ENCODE measurements at places on chromosomes 12 and 14.
A peak's percentile ranks its signal among the peaks of the same experiment; 100 is the strongest.

DNA sequence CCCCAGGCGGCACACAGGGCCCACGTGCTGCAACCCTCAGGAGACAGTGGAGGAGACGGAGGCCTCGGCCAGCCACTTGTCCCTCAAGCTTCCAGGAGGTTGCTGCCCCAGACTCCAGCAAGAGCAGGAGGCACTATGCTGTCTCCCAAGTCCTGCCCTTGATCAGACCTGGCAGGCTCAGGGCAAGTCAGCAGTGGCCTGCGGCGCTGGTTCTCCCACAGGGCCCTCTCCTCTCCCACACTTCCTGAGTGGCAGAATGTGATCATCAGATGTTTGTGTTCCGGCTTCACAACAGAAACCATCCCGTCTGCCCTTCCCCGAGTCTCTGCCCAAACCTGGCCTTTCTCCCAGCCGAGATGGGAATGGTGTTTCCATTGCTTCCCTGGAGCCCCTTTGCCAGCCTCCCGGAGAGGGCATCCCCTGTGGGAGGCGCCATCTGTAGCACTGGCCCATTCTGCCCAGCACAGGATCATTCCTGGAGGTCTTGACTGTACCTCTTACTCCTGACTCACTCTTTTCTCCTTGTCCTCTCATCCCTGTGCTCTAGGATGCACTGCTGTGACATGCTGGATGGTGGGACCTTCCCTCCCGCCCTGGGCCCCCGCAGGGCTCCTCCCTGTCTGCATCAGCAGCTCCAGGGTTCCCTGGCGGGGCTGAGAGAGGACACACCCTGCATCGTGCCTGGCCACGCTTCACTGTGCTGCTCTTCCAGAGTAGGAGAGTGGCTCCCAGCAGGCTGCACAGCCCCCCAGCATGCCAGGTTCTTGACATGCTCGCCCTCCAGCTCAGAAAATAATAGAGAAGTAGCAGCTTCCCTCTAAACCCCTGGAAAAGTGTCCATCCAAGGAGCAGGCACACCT lies 114.7 kb upstream of the FKBP4 start:
- no peak for DNase-seq

DNA sequence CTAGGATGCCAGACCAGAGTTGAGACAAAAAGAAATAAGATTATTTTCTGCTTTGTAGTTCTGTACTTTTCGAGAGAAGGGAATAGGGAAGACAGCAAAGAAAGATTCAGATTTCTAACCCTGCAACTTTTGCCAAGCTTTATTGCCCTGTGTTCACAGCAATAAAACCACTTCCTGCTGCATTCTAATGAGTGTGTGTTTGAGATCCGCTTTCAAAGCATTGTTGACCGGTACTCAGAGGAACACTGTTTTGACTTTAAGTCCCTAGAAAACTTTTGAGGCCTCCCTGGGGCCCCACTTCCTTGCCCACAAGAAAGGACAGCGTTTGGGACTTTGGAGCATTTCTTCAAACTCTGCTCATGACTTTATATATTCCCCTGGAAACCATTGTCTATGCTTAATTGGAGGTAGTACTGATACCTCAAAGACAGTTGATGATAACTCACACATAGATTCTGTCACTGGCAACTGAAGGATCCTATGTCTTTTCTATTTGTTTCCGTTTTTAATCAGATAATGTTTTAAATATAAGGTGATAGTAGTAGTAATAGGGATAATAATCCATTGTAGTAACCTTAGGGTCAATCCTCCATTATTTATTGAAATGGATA lies 1.3 kb downstream of the RNASE6 start:
- peak; percentile 26 for DNase-seq

- no peak for DNase-seq
These were observed 9.1 kb downstream of the RILPL1 start for GRCh38 chr12:123524378-123524777.

DNA sequence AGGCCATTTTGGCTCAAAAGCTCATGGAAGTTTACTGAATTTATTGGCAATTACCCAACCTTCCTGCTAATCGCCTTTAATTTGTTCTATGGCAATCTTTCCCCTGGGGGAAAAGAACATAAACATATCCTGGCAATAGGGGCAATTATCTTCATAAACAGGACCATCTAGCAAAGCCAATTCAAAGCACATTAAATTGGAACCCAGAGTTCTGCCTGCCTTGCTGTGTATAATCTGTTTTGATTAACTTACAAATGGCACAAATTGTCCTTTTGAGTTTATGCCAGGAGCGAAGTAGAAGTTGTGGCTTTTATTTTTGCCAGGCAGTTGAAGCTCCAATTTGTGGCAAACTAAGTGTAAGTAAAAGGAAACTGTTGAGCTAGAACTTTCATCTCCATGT lies 68.6 kb downstream of the C12orf50 start:
- no peak for DNase-seq

DNA sequence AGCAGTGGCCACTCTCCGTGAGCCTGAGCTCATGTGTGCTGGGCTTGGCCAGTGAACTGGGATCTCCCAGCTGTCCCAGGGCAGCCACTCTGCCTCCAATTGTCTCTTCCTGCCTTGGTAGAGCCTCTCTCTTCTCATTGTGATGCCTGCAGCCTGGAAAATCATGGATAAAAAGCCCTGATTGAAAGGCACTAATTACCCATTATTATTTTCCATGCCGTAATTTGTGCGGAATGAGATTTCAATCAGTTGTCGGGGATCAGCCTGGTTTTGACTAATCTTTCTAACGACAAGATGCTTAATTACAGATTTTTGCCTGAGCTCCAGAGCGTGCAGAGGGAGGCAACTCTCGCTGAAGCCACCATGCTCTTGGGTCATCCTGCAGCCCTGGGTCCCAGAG lies 52.7 kb downstream of the ESRRB start:
- no peak for DNase-seq

DNA sequence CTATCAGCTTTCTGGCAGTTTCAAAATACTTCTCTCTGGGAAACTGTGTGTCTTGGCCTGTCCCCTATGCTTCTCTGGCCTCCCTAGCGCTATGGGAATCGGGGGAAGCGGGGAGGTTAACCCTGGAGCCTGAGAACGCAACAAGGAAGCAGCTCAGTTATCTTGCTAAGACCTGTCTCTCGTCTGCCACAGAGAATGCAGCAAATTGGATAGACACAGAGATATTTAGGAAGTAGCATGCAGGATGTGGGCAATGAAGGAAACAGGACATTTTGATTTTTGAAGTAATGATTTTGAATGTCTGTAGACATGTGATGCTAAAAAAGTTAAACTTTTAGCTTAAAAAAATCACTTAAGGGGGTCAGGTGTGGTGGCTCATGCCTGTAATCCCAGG lies 6.6 kb upstream of the CALCOCO1 start:
- DNase-seq, result no peak

DNA sequence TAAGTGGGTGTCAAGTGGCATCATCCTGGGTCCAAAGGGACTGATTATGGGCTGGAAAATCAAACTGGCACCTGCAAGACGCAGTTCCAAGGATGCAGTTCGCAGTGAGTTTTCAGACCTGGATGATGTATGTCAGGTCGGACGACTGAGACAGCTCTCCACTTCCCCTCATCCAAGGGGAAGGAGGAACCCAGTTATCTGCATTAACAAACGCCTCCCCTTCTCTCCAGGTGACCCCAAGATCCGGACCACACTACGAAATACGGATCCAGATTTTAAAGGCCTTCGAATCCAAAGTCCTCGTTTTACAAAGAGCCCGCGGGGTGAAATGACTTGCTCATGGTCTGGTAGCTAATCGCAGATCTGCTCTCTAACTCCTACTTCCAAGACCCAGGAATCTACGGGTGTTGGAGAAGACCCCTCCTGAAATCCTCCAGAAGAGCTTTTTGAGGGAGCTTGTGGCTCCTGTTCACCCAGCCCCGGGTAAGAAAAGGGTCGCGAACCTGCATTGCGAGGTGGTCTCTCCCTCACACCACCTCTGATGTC lies 460 bp upstream of the SYNE2 start:
- peak; percentile 28 for DNase-seq

GRCh38 chr12:95248604-95249360 lies 31.2 kb downstream of the VEZT start:
- DNase-seq, result no peak

All from GM13977 (cell line).